ENCODE measurements at places on chromosomes 2 and 18.

- peak; percentile 58 for DNase-seq
Observed at GRCh38 chr2:131105950-131106801, 1.0 kb downstream of the PLEKHB2 start.

DNA sequence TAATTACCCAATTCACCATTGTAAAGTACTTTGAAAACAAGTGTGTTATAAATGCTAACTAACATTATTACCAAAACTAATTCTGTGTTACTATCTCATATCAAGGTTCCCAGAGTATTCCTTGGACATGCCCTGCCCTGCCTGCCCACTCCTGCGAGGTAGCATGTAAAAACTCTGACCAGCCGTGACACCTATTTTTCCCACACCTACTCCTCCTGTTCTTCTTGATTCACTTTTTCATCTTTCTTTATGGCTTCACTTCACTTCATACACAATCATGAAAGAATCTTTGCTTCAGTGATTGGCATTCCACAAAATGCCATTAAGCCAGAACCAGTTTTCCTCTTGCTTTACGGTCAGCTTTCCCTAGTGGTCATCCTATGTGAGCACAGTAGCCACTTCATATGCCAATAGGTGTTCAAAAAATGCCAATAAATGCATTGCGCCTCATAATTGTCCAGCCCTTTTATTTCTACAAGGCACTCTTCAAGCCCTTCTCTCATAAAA is 42.6 kb upstream of the SETBP1 start:
- no peak for DNase-seq

DNA sequence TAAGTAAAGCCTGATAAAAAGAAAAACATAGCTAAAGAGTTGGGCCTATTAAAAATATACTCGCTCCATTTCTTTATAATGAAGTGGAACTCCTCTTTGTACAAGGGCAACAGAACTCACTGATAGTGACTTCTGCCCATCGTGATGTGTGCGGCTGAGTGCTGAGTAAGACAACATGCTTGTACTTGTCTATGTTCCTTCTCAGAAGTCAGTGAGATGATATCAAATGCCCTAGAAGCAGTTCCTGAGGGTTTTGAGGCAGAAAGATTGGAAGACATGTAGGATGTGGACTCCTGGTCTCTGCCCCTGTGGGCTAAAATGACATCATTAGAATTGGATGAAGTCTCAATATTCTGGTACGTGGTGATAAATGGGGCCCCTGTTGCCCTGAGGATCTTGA is 73.8 kb downstream of the USP40 start:
- DNase-seq = no peak

- peak; percentile 46 for DNase-seq
Observed at GRCh38 chr2:64329848-64330247, 124.1 kb upstream of the LGALSL start.

DNA sequence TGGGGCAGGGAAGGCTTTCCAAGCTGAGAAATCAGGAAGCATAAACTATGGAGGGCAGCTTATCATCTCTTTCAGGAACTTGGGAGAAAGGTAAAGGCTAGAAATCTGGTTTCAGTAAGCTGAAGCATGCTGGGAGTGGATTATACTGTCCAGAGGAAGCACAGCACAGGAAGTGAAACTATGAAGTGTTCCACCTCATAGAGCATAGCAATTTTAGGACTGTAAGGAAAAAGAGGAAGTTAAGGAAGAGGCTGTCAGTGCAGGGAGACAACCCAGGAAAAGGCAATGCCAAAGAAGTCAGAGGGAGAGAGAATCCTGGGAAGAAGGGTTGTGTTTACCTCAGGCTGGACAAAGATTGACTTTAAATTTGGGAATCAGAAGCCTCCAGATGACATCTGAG is 51.9 kb downstream of the EFEMP1 start:
- DNase-seq = no peak

DNA sequence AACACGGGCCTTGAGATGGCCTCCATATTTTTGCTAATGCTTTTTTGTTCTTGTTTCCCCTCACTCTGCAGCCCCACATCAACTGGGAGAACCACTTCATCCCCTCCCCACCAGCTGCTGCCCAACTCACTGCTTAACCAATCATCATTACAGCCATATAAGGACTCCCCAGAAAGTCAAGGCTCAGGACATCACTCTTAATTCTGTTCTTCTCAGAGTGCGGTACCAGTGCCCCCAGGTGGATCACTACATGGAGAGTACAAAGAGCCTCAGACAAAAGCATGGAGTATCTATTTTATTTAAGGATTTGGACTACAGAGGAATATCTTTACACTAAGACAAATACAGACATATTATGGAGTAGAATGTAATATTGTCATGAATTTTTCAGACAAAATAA is 340.6 kb downstream of the PAX3 start:
- no peak for DNase-seq

DNA sequence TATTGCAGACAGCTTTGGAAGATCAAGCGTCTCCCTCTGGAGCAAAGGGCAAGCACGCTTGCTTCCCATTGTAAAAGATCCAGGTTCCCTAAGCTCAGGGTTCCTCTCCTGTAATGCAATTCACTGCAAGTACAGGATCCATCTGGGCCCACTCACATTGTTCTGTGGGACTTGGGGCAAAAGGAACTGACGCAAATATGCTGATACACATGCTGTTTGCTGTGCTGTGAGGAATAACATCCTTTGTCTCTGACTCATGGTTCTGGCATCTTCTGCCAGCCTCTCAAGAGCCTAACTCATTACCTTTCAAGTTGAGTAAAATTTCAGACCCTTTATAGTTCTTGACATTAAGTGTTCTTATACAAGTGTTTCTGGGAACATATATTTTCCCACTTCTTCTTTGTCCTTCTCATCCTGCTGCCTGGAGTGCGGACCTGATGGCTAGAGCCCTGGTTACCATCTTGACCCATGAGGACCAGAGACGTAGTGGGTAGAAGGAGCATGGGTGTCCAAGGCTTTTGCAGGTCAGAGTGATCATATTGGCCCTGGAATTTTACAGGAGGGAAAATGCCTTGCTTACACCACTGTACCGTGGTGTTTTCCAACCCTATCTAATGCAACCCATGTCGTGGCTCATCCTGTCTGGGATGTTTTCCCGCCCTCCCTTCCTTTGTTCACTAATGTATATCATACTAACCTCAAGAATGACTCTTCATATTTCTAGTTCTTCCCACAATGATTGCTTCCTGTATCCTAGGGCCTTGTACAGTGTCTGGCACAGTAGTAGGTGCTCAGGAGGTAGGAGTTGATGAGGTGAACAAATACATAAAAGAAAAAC is 145.7 kb upstream of the GLI2 start:
- DNase-seq = no peak

DNA sequence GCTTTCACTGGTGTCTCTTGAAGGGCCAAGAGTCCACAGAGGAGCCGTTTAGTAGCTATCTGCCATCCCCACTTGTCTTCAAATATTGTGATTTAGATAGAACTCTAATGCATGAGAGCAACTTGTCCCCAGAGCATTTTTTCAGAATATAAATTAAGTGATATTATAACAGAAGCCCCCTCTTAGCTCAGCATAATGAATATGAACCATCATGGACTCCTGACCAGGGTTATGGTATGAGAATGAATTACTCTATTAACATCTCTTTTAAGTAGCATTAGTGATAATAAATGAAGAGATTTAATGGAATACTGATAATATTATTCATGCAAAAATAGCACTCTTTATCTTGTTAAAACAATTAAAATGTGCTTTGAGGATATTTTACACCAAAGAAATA is 709.6 kb downstream of the GALR1 start:
- no peak for DNase-seq
